ENCODE measurements at places on chromosomes 5 and 9. TPM values are rescaled to one million over a fixed set of nuclear protein-coding genes. Genes with fewer than 3 reads are reported as not detected.

DNA sequence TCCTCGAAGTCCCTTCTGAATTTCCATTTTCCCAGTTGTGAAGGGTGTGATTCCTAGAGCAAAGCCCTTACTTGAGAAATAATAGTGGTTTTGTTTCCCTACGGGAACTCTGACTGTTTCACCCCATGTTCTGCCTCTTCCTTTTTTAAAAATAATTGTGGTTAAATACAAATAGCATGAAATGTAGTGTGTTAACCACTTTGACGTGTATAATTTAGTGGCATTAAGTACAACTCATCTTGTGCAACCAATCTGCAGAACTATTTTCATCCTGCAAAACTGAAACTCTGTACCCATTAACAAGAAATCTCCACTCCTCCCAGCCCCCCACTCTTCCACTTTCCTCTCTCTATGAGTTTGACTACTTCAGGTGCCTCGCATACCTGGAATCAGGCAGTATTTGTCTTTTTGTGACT is 35.6 kb upstream of the HAND1 start:
- H3K27ac ChIP-seq = no peak overlapping the region
- peak overlapping the region; percentile 33 for H3K4me3 ChIP-seq
- H3K36me3 ChIP-seq = no peaks in the 10 kb centered on the region
- peaks cover 12% of the 10 kb centered on the region for H3K4me1 ChIP-seq
- peaks cover 27% of the 10 kb centered on the region for H3K27me3 ChIP-seq

GRCh38 chr5:131710391-131710790 is 75.4 kb upstream of the RAPGEF6 start:
- H3K27me3 ChIP-seq = no peaks in the 10 kb centered on the region
- H3K36me3 ChIP-seq = peaks cover 40% of the 10 kb centered on the region
- H3K4me1 ChIP-seq = peaks cover 8% of the 10 kb centered on the region
- H3K27ac ChIP-seq = no peak overlapping the region

GRCh38 chr9:115951977-115952376 is 201.6 kb upstream of the PAPPA start:
- no peaks in the 10 kb centered on the region for H3K4me1 ChIP-seq
- no peak overlapping the region for H3K27ac ChIP-seq
- no peak for DNase-seq
- H3K4me3 ChIP-seq = no peak overlapping the region
- H3K27me3 ChIP-seq = peaks cover 2% of the 10 kb centered on the region

GRCh38 chr5:97641081-97641480 is 458.0 kb upstream of the RIOK2 start:
- H3K4me3 ChIP-seq = no peak overlapping the region
- no peaks in the 10 kb centered on the region for H3K36me3 ChIP-seq
- no peaks in the 10 kb centered on the region for H3K4me1 ChIP-seq

- no peak overlapping the region for H3K27ac ChIP-seq
- no peak overlapping the region for H3K4me3 ChIP-seq
- H3K4me1 ChIP-seq = no peaks in the 10 kb centered on the region
- H3K27me3 ChIP-seq = no peaks in the 10 kb centered on the region
- no peaks in the 10 kb centered on the region for H3K36me3 ChIP-seq
These were observed 10.0 kb downstream of the CRAT start for GRCh38 chr9:129100383-129101169.

DNA sequence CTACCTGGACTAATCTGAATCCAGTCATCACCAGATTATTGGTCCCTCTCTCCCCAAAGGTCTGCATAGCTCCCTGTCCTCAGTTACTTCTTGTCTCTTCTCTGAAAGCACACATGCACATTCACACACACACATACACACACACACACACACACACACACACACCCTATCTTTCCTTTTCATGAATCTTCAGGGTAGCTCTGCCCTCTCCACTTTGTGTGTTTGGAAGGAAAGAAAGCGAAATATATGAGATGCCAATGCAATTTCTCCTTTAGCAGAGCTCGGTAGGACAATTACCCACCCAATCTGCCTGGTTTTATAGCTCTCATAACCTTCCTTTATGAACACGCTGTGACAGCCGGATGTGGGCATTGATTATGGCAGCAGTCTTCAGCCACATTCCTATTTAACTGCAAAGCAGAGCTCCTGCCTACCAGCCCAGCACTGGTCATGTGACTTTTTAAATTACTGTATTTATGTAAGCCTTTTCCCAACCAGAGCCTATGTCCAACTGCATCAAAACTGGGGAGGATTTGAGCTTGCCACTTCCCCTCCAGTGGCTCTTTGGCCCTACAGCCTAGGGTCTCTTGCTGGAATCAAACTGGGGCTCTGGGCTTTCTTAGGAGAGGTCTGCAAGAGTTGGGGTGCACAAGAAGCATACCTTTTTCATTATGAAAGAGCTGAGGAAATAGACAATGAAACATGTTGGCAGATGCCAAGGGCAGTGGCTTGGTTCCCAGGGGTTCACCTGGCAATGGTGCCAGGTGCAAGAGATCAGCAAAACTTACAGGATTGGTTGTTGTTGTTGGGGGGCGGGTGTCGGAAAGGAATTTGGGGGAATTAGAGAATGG is 20.8 kb upstream of the MATR3 start:
- H3K4me3 ChIP-seq = peak overlapping the region; percentile 89
- peaks cover 12% of the 10 kb centered on the region for H3K36me3 ChIP-seq
- peaks cover 45% of the 10 kb centered on the region for H3K4me1 ChIP-seq
- H3K27ac ChIP-seq = peak overlapping the region; percentile 60
- no peaks in the 10 kb centered on the region for H3K27me3 ChIP-seq
- peak; percentile 37 for DNase-seq

DNA sequence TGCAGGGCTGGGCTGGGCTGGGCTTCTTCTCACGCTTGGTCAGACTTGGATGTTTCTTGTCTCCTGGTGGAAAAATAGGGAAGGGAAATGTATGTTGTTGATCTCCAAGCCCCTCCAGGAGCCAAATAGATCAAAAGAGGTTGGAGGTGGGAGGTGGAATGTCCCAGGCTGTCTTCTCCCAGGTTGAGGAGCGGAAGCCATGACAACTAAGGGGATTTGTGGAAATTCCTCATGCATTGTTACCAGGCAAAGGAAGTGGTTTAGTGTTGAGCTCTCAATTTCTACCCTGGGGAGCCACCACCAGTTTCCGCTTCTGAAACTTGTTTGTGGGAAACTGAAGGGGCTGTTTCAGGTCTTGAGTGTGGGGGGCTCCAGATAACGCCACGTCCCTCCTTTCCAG is 79.0 kb downstream of the SPRY4 start:
- H3K36me3 ChIP-seq = no peaks in the 10 kb centered on the region
- no peak overlapping the region for H3K27ac ChIP-seq
- no peak for DNase-seq
- H3K4me1 ChIP-seq = peaks cover 2% of the 10 kb centered on the region
- H3K4me3 ChIP-seq = no peak overlapping the region

DNA sequence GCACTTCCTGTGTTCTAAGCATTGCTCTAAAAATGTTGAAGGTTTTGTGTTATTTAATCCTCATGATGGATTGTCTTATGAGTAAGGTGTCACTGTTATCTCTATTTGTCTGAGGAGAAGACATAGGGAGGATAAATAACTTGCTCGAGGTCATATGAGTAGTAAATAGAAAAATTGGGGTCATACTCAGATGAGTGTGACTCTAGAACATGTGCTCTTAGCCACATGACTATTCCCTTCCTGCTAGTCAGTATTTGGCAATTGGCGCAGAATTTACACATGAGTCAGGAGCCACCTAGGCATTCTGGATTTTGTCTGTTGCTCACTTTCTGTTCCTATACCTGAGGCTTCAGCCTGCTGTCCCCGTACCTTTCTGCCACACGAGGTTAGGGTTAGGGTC is 234.6 kb upstream of the CD180 start:
- H3K27ac ChIP-seq = no peak overlapping the region
- no peak overlapping the region for H3K4me3 ChIP-seq
- no peaks in the 10 kb centered on the region for H3K36me3 ChIP-seq
- no peaks in the 10 kb centered on the region for H3K27me3 ChIP-seq
- no peak for DNase-seq

DNA sequence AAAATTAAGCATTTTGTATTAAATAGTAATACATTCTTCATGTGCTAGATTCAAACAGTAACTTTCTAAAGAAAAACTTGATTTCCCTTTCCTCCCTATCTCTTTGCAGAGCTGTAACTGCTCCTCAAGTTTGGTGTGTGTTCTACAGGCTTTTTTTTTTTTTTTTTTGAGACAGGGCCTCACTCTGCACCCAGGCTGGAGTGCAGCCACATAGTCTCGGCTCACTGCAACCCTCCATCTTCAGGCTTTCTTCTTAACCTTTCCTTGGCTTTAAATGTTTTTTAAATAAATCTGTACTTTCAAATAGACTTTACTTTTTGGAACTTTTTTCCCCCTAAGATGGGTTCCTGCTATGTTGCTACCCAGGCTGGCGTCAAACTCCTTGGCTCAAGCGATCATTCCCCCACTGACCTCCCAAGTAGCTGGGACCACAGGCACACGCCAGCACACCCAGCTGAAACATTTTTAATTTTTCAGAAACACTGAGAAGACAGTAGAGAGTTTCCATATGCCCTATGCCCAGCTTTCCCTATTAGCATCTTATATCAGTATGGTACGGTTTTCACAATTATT is 9.1 kb downstream of the NDFIP1 start:
- H3K36me3 ChIP-seq = peaks cover 43% of the 10 kb centered on the region
- H3K4me1 ChIP-seq = peaks cover 57% of the 10 kb centered on the region
- DNase-seq = no peak
- H3K27ac ChIP-seq = no peak overlapping the region
- no peaks in the 10 kb centered on the region for H3K27me3 ChIP-seq

DNA sequence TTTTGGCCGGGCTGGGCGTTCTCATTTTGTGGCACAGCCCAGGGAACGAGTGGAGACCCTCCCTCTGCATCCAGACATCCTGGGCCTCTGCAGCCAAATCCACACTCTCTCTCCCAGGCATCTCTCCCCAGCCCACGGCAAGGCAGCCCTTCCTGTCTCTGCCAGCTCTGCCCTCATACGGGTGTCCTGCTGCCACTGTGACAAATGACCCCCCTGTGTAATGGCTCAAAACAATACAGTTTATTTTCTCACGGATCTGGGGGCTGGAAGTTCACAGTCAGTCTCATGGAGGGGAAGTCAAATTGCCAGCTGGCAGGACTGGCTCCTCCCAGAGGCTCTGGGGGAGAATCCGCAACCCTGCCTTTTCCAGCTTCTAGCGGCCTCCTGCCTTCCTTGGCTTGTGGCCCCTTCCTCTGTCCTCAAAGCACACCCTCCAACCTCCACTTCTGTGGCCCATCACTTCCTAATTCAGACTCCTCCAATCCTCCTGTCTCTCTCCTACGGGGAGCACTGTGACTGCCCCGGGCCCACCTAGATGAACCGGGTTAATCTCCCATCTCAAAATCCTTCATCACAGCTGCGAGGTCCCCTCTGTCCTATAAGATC is 70.2 kb upstream of the COL5A1 start:
- peak; percentile 16 for DNase-seq
- H3K27me3 ChIP-seq = no peaks in the 10 kb centered on the region
- no peaks in the 10 kb centered on the region for H3K4me1 ChIP-seq
- no peaks in the 10 kb centered on the region for H3K36me3 ChIP-seq
- no peak overlapping the region for H3K27ac ChIP-seq

DNA sequence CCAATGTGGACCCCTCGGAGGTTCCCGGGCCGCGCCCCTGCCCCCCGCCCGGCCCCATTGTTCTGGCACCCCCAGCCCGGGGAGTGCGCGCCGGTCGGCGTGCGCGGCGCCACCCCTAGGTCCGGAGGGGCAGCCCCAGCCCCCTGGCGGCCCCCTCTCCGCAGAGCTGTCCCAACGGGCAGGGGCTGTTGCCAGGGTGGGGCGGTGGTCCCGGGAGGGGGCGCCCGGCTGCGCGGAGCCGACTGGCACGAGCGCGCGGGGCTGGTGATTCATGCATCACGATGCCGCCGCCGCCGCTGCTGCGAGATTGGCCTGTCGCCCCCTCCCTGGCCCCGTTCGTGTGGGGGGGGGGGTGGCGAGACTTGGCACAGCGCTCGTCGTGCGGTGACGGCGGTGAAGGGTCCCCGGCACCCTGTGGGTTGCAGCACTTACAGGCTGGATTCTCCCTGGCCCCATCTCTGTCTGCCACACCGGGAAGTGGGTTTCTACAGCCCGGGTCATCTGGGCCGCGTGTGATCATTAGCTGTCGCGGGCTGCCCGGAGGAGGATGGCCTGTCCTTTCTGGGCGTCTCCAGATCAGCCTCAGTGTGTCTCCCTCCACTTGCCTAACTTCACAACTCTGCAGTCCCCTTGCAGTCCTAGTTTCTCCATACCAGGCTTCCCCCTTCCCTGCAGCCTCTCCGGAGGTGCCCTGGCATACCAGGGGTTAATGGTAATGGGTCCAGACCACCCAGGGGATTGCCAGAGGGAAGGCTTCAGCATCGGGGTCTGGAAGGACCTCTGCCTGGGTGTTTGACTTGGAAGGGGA is 858 bp downstream of the NCS1 start:
- H3K4me1 ChIP-seq = peaks cover 3% of the 10 kb centered on the region
- DNase-seq = no peak
- H3K27me3 ChIP-seq = peaks cover 34% of the 10 kb centered on the region
- H3K27ac ChIP-seq = no peak overlapping the region

- peaks cover 5% of the 10 kb centered on the region for H3K36me3 ChIP-seq
- H3K27ac ChIP-seq = no peak overlapping the region
- H3K4me3 ChIP-seq = no peak overlapping the region
These were observed 7.2 kb downstream of the ISOC1 start for GRCh38 chr5:129101794-129102193.

- peaks cover 4% of the 10 kb centered on the region for H3K27me3 ChIP-seq
- H3K36me3 ChIP-seq = peaks cover 5% of the 10 kb centered on the region
- H3K4me3 ChIP-seq = no peak overlapping the region
- no peak for DNase-seq
- H3K27ac ChIP-seq = no peak overlapping the region
These were observed 2.6 kb upstream of the NFIL3 start for GRCh38 chr9:91426123-91426745.

DNA sequence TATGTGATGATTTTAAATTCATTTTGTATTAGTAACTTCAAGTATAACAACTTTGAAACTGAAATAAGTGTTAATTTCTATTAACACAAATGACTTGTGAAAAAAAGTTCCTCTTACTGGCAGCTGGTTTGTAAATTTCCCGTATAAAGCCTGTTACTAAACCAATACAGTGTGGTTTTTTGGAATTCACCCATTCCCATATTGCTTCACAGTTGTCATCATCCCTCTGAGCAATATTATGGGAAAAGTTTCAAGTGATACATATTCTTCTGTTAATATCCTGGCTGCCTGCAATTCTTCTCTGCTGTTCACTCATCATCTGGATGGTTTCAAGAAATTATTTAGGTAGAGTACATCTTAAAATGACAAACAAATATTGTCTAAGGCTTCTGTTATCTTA is 1185.1 kb upstream of the C9orf72 start:
- no peaks in the 10 kb centered on the region for H3K27me3 ChIP-seq
- no peaks in the 10 kb centered on the region for H3K36me3 ChIP-seq
- no peak for DNase-seq
- H3K27ac ChIP-seq = no peak overlapping the region

Gene MLANA
- total RNA-seq = not detected

Gene SLC34A3
- not detected for total RNA-seq

Gene MEF2C
- total RNA-seq = 0.60 TPM

Gene NOP16
- total RNA-seq = 27.5 TPM

Gene CLIC3
- total RNA-seq = 13.3 TPM

Gene PCDHA5
- total RNA-seq = not detected

Gene CBY3
- not detected for total RNA-seq

Gene PCDHGB7
- total RNA-seq = 0.11 TPM

Gene CCL27
- total RNA-seq = not detected

All from activated naive CD8-positive, alpha-beta T cell treated with anti-CD3 and anti-CD28 coated beads, Interleukin-2, amount 10 ng/mL, durations not matched to agents 7 days and 5 days (primary cell).